ENCODE measurements at places on chromosomes 11 and 22. TPM values are rescaled to one million over a fixed set of nuclear protein-coding genes. Genes with fewer than 3 reads are reported as not detected.

DNA sequence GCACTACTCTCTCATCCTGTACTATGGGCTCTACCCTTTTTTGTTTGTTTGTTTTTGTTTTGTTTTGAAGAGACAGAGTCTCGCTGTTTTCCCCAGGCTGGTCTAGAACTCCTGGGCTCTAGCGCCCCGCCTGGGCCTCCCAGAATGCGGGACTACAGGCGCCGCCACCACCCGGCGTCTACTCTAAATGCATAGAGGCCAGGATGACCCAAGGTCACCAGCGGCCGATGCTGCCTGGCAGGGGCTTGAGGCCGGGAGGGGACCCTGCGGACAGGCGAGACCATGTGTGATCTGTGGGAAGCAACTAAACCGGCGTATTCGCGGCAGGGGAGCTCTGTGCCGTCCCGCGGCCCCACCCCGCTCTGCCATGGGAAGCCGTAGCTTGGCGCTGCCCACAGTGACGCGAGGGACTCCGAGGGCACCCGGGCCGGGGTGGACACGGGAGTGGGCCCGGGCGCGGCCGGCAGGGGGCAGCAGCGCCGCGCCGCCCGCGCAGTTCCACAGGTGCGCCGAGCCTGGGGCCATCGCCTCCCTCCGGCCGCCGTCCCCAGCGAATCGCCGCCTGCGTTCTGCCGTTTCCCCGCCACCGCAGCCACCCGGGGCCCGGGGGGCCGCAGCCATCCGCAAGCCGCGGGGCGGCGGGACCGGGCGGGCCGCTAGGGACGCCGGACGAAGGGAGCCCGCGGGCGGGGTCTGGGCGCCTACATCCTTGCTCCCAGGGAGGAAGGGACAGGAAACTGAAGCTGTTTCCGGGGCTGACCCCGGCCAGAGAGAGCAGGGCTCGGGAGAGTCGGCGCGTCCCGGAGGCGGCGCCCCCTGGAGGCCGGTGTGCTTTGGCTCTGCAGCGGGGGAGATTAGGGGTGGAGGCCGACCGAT, 12.3 kb upstream of the HDHD5 start:
- peak; percentile 98 for ATAC-seq

Gene MPEG1
- total RNA-seq, result 1.8 TPM

Gene RIMBP3C
- total RNA-seq, result 0.04 TPM

GRCh38 chr22:27434898-27435297, 366.7 kb downstream of the MN1 start:
- no peak for ATAC-seq

Gene PTGDR2
- 0.12 TPM for total RNA-seq

GRCh38 chr11:68999093-68999747, 13.8 kb downstream of the MRGPRF start:
- no peak for ATAC-seq

DNA sequence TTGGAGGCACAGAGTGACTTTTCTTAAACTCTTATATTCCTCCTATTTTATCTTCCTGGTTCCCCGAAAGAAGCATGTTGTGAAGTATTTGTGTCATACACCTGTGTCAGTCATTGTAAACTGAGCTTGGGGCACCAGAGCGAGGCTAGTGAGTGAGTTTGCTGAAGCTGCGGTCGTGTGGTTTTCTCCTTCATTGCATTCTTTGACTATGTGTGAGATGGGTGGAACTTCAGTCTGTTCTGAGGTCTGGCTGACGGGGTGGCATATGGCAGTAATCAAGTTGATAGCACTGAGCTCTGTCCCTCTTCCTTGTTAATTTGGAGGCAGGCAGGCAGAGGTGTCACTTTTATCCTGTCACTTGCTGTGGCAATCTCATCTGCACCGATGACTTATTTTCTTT, 4.2 kb downstream of the VPS26B start:
- ATAC-seq, result no peak

DNA sequence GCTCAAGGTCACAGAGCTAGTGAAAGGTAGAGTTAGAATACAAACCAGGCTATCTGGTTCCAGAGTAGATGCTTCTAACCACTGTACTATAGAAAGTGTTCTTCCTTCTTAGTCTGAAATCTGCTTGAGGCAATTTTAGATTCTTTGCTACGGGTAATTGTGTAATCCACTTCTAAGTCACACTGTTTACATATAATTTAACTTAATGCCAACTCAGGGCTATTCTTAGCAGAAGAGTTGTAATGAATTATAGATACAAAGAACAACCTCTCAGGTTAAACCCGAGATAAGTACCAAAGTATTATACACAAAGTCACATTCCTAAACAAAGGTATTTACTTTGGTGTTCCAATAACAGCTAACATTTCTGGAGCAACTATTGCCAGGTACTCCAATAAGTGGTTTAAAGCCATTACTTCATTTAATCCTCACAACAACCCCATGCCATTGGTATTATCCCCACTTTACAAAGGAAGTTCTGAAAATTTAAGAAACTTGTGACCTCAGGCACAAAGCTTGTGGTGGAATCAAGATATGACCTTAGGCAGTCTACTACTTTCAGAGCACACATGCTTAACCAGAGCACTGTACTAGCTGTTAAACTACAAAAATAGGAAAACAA, 31.1 kb upstream of the DDI1 start:
- ATAC-seq, result peak; percentile 91

Gene KRTAP5-9
- 0.36 TPM for total RNA-seq

DNA sequence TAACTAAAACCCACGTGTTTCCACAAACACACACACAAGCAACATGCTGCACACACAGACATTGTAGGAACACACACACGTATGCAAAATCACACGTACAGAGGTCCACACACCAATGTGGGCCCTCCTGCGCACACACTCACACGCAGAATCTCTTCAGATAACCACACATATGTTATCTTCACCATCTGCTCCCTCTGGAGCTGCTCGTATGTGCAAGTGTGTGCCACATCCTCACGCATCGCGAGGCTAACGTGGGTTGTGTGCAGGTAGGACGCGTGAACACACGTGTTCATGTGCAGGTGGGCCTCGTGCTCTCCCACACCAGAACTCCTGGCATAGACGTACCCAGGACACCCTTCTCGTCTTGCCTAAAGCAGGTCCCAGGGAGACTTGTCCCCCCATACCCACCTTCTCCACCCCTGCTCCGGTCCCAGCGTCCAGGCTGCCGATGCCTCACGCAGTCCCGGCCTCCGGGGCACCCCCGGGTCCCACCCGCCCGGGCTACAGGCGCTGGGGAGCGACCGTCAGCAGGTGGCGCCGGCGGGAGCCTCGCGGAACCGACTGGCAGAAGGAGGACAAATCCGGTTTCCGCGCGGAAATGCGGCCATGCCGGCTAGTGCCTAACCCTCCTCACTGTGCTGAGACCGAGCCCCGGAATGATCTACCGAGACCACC, 10.3 kb upstream of the IGSF9B start:
- peak; percentile 15 for ATAC-seq

DNA sequence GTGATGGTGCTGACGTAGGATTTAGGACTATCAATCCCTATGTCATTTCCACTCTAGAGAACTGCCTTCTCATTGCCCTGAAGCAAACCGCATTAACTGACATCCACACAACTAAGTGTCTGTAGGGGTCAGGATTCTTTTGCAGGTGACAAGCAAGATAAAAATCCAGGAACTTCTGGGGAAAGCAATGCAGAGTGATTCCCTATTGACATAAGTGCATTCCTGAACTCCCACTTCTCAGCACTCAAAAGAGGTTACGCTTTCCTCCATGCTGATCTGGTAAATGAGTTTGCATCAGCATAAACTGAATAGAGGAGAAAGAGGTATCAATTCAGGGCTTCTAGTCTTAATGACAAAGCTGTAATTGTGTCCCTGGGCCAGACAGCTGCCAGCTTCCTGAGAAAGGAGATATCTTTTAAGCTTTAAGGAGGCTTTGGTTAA, 224.6 kb upstream of the ISX start:
- no peak for ATAC-seq

- ATAC-seq, result no peak
Observed at GRCh38 chr11:72100462-72100861, 2.6 kb downstream of the LAMTOR1 start.

DNA sequence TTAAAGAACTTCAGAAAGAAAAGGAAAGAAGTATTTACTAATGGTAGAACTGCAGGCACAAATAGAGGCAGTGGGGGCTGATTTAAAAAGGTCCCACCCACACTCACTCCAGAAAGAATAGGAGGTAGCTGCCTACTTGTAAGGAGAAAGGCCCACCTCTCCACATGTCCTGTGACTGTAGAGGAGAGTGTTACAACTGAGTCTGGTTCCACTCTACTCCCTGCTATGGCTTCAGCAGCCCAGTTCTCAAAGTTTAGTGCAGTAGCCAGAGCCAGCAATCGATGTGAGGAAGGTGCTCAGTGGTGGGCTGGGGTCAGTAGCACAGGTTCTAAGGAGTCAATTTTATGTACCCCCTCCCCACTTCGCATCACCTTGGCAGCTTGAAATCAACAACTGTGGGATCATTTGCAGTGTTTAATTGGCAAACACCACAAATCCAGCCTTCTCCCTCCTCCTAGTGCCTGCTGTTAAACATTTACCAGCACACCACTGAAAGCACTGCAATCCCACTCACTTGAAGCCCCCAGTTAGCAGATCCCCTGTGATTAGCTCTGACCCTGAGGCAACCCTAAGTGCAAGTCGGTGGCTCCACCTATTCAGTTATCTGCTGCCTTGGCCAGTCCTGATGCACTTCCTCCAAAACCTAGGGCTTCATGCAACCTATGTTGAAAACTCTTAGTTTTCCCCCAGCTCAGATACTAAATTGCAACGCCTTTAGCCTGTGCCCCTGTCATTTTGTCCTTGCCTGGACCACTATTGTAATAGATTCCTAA, 146.6 kb downstream of the BBOX1 start:
- no peak for ATAC-seq

GRCh38 chr22:47009304-47010101, 247.1 kb downstream of the TBC1D22A start:
- ATAC-seq, result no peak

Gene AGBL2
- 1.1 TPM for total RNA-seq

Gene ANO1
- 7.9 TPM for total RNA-seq

GRCh38 chr11:77188633-77189491, 60.8 kb downstream of the MYO7A start:
- no peak for ATAC-seq

- ATAC-seq, result peak; percentile 34
Observed at GRCh38 chr11:62104816-62105653, 18.8 kb upstream of the INCENP start.

Gene AMBRA1
- 16.8 TPM for total RNA-seq

- ATAC-seq, result no peak
Observed at GRCh38 chr22:24097961-24098391, 83.3 kb upstream of the SUSD2 start.

GRCh38 chr11:92790366-92790765, 179.1 kb upstream of the MTNR1B start:
- no peak for ATAC-seq

- ATAC-seq, result no peak
Observed at GRCh38 chr11:66974724-66975404, at the start of gene C11orf86. C11orf86 (plus strand) TSS chr11:66975304; CDS start chr11:66975363, 59 bp downstream.
